Left lung (tissue), 14 donors: ENCODE measurements at places on chromosomes 5 and 9. TPM values are rescaled to one million over a fixed set of nuclear protein-coding genes. Genes with fewer than 3 reads are reported as not detected.
A peak's percentile ranks its signal among the peaks of the same experiment; 100 is the strongest.

DNA sequence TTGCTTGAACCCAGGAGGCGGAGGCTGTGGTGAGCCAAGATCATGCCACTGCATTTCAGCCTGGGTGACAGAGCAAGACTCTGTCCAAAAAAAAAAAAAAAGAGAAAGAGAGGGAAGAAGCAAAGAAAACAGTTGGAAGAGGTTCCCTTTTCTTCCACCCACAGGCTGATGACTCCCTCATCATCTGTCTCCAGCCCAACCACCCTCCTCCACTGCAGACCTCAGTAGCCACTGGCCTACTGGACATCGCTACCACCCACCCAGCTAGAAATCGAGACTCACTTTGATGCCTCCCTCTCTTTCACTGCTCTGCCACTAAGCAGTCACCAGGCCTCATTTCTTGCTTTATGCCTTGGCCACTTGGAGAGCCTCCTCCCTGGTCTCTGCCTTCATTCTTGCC lies 71.2 kb downstream of the NIPSNAP3B start:
- peak; percentile 66 for DNase-seq

GRCh38 chr5:121288781-121289180 lies 562.9 kb upstream of the FTMT start:
- DNase-seq = no peak

Gene PTPRD
- 130 TPM for polyA plus RNA-seq

GRCh38 chr9:130159915-130160670 lies 12.1 kb upstream of the NCS1 start:
- no peak for DNase-seq

DNA sequence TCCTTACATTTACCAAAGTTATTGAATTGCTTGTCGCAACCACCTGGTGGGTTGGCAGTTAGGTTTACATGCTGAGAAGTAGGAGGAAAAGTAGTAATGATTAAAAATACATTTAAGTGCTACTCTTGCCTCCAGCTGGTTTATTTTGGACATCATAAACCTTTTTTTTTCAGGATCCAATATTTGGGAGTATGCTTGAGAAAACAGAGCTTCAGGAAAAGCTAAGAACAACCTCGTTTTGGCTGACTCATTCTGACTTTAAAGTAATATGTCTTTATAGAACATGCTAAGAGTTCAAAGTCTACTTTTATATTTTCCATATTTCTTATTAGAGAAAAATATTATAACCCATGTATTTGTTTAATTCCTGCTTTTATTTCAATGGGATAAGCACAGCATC lies 41.7 kb upstream of the BNC2 start:
- no peak for DNase-seq

DNA sequence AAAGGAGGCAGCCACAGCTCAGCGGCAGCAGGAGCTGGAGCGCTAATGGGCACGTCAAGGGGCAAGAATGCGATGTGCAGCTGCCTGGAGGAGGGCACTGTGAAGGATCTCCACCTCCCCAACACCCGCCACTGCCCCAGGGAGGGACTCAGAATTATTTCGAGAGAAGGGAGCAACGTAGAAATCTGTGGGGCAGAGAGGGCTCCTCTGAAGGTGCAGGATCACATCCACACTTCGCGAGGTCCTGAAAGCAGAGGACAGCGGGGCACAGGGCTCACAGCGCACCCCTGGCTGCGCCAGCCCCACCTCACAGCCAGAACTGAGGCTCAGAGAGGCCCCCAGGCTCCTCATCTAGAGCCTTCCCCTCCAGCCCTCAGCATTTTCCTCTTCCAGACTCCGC lies 7.9 kb downstream of the COL23A1 start:
- no peak for DNase-seq
